ENCODE measurements at places on chromosomes 5 and 9.
A peak's percentile ranks its signal among the peaks of the same experiment; 100 is the strongest.

DNA sequence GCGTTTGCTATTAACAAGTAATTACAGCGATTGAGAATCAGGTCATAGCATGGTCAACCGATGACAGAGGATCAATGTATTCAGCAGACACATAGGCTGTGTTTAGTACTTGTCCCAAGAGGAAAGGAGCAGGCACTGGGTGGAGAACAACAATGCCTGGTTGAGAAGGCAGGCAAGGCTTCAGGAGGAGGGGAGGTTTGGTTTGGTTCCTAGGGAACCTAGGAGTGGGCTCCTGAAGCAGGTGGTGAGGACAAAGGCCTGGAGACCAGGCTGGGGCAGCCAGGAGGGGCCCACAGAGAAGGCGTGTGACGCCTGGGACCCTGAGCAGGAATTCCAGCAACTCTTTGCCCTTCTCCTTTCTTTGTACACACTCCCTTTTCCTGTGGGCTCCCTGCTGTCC, 195.6 kb downstream of the SPOCK1 start:
- DNase-seq, result no peak

- DNase-seq, result no peak
Measured at GRCh38 chr9:88221105-88221504, 82.8 kb upstream of the SPATA31C2 start.

DNA sequence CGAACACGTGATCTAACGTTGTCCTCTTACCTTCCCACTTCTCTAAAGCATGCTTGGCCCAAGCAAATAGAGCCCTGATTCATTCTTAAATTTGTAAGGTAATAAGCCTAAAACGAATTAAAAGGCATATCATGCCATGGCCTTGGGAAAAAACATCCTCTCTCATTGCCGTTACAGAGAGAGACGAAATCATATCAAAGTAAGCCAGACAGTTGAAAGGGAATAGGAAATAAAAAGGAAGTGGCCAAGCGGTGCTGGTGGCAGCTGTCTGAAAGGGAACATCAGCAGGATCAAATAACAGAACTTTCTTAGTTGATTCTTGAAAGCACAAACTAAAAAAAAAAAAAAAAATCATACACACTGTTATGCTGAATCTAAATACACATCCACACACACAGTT, 49.1 kb upstream of the CDH6 start:
- no peak for DNase-seq

GRCh38 chr5:157172403-157172802, 6.3 kb upstream of the GARIN3 start:
- DNase-seq, result peak; percentile 34

- DNase-seq, result no peak
Measured at GRCh38 chr5:95808013-95808685, 14.4 kb downstream of the GLRX start.

- DNase-seq, result no peak
Measured at GRCh38 chr9:76878933-76879332, 27.0 kb downstream of the PRUNE2 start.

- DNase-seq, result no peak
Measured at GRCh38 chr9:133851693-133852092, 113.5 kb upstream of the SARDH start.

DNA sequence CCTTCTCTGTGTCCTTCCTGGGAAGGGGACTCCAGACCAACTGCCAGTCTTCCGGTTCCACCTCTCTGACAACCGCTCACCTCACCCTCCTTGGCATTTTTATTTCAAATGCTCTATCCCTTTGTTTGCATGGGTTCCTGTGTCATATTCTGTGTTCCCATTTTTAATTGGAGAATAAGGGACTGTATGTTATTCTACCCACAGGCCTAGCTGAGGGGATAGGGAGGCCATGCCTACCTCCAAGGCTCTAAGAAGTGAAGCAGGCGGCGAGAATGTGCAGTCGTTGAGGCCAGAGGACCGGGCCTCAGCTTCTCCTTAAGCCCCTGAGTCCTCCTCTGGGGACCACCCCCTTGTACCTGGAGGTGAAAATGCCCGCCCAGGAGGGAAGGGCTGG, 936 bp upstream of the WDR5 start:
- DNase-seq, result no peak

GRCh38 chr5:134439210-134439654, 27.6 kb upstream of the CDKN2AIPNL start:
- DNase-seq, result no peak

DNA sequence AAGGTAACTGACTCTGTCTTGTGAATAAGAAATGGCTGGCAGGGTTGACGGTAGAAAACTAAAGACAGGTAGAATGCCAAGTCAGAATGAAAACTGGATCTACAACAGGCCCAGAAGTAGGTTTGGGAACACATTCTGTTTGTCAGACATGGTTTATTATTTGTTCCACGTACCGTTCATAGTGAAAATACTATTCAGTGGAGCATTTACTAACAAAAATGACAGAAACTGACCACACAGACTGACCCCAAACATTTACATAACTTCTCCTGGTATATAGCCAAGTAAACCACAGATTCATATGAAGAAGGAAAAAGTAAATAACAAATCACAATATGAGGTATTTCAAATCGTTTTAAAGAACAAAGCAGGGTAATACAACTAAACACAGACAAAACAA, 73.7 kb downstream of the SLC38A9 start:
- DNase-seq, result no peak

DNA sequence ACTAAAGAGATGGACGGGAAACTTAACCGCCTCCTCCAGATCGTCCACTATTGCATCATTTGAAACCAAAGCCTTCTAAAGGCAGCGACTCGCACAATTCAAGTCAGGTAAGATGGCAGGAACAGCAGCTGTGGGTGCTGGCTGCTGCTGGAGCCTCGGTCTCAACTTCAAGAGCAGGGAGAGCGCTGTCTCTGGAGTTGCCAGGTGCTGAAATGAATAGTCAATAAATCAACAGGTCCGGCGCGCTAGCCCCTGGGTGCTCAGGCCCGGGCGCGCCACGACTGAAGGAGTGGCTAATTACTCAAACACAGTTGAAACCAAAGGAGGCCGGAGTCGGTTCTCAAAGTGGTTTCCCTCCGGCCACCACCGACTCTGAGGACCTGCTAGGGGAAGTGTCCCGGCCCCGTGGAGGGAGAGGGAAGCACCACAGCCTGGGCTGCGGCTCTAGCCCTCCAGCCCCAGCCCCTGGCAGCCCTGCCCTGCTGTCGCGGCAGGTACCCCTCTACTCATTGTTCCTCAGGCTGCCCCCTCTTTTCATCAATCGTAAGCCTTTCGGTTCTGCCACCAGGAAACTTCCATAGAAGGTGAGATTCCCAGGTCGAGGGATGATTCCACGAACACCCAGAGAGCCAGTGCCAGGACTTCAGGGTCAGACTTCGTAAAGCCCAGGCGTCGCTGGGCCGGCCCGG, 804 bp downstream of the TTC39B start:
- DNase-seq, result no peak

GRCh38 chr5:154977409-154977808, 36.1 kb upstream of the KIF4B start:
- DNase-seq, result no peak

DNA sequence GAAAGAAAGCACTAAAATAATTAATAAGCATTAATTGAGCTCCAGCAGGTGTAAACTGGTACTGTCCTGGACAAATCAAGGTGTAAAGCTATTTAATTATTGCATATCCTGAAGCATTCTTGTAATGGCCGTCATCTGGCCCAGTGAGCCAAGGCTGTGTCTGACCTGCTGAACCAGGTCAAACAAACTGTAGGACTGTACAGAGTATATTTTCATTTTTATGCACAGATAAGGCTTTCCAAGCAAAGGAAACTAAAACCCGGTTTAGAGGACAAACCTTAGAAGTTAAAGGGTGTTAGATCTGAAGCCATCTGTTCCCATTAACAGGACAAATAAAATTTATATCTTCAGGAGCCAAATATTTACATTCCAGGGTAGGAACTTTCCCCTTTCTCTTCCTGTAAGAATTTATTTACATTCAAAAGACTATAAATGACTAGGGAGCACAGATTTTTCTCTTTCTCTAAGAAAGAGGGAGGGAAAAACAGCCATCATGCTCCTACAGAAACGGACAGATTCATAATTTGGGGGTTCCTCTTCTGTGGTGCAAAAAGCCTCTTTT, 69.8 kb downstream of the ESM1 start:
- DNase-seq, result no peak

DNA sequence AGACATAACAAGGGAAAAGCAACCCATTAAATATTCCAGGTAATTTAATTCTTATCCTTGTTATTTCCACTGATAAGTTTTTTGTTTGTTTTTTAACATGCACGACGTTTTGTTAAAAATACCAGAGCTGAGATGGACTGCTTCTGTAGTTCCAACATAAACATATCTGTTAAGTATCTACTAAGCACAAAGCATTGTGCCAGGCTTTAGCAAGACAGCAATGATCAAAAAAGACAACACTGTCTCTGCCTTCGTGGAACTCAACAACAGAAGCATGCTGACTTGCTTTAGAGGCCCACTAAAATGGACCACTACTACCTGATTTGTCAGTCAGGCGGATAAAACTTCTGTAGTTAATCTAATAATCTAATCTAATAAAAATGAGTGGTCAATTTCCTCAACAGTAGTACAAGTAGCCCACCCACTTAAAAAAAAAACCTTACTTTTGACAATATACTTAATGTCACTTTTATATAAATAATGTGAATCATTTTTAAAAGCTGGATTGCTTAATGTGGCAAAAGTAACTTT, 3.1 kb downstream of the RAB14 start:
- DNase-seq, result no peak

DNA sequence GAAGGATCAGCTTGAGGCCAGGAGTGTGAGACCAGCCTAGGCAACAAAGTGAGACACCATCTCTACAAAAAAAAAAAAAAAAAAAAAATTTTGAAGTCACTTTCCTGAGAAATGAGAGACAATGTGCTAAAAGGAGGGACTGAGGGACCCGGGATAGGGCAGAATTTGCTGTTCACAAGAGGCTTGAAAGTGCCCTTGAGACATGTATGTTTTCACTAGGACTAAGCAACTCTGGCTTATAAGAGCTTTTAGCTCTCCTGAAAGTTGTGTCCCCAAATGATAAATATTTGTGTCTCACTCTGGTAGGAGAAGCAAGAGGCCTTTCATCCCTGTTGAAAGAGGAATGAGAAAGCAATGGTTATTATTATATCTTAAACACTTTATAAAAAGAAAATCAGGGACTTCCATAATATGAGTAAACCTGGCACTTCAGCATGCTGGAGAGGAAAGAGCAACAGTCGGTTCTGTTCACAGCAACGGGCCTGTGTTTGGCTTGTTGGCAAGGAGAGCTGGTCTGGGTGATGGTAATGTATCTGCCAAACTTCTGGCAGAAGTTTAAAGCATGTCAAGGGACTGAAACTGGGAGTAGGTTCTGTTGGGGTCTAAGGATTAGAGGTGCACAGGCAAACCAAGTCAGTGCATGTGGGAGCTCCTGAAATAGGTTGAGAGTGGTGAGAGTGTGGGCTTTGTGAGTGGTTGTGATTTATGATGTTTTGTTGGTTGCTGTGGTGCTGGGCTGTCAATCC, 32.2 kb downstream of the ENTREP1 start:
- no peak for DNase-seq

DNA sequence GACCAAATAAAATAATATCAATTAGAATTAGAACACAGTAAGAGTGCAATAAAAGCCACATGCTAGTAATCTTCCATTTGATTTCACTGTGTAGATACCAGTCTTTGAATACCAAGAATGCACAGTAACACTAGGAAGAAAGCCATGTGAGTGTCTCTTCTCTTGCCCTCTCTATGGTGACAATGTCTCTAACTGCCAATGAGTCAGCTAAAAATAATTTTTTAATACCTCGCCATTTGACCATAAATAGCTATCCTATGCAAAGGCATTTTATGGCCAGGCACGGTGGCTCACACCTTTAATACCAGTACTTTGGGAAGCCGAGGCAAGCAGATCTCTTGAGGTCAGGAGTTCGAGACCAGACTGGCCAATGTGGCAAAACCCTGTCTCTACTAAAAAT, 30.6 kb downstream of the EDIL3 start:
- no peak for DNase-seq

DNA sequence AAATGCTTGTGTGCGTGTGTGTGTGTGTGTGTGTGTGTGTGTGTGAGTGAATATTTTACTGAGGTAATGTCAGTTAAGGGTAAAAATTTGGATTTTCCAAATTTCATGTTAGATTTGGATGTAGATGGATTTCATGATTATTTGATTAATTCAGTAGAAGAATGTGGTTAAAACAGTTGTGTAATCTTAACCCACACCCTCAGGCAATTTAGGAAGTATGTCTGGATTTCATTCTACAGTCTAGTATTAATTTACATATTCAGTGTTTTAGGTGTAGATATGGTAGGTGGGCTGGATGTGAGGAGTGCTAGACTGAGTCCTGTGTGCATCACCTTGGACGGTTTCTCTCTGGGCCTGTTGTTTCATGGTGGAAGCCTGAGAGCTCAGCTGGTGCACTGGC, 99.1 kb upstream of the CKMT2 start:
- no peak for DNase-seq

DNA sequence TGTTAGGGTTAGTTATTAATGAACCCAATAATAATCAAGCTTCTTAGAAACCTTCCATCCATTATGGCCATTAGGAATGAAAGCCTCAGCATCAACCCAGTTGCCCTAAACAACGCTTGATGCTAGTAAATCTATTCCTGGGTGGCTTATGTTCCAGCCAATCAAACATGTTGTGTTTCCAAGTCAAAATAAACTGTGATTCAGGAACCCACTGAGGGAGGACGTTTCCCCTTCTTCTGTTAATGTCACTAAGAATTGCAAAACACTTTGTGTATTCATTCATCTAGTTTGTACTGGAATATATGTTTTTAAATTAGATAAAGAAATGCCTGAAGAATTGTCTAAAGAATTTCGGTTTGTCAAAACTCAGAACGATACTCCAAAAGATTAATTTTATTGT, 142.5 kb upstream of the MSX2 start:
- DNase-seq, result no peak

GRCh38 chr5:34486849-34487158, 169.3 kb upstream of the RAI14 start:
- DNase-seq, result no peak

GRCh38 chr9:129313331-129313955, 135.4 kb upstream of the IER5L start:
- DNase-seq, result no peak

GRCh38 chr9:121742923-121743322, 91.5 kb downstream of the DAB2IP start:
- DNase-seq, result no peak

- DNase-seq, result no peak
Measured at GRCh38 chr5:133950821-133951612, 17.4 kb downstream of the C5orf15 start.

DNA sequence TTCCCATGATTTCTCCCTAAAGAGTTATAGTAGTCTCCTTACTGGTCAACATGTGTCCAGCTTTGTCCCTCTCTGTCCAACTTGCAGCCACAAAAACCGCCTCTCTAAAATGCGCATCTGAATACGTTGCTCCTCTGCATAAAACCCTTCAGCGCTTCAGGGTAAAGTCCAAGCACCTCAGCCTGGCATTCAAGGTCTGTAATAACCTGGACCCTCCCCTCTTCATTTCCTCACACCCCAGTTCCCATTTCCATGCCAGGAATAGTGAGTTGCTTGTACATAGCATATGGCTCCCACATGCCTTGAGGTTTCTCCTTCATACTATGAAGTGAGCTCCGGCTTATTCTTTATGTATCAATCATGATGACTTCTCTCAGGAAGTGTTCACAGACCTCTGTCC, 101.5 kb downstream of the OXCT1 start:
- DNase-seq, result no peak

Measured in stimulated activated CD8-positive, alpha-beta memory T cell treated with anti-CD3 and anti-CD28 coated beads, Interleukin-2, amount 100 ng/mL, for 1 hour (primary cell).